ENCODE measurements at places on chromosomes 1 and 21.

DNA sequence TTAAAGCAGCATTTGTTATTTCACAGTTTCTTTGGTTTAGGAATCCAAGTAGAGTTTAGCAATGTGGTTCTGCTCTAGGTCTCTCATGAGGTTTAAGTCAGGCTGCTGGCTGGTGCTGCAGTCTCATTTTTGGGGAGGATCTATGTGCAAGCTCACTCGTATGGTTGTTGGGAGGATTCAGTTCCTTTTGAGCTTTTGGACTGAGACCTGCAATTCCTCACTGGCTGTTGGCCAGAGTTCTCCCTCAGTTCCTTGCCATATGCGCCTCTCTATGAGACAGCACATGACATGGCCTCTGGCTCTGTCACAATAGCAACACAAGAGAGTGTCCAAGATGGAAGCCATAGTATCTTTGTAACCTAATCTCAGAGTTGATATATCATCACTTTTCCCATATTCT, 91.0 kb downstream of the OLFML2B start:
- no peak for DNase-seq

GRCh38 chr1:245183429-245183828, 28.6 kb downstream of the KIF26B start:
- no peak for DNase-seq

- DNase-seq: no peak
These were observed 9.6 kb upstream of the SPRR2F start for GRCh38 chr1:153122831-153123421.

GRCh38 chr1:36752891-36753361, 270.2 kb upstream of the CSF3R start:
- no peak for DNase-seq
